A673 (cell line): ENCODE measurements at places on chromosomes 12 and 14. TPM values are rescaled to one million over a fixed set of nuclear protein-coding genes. Genes with fewer than 3 reads are reported as not detected.
A peak's percentile ranks its signal among the peaks of the same experiment; 100 is the strongest.

Gene REM2
- 0.15 TPM in 1 of 2 replicates, not detected in the other for total RNA-seq

Gene SYNJ2BP
- 25.0 and 27.7 TPM in 2 replicates for total RNA-seq

Gene PPM1H
- total RNA-seq, result 0.04 and 0.35 TPM in 2 replicates

Gene MYBPC1
- 0.09 and 0.49 TPM in 2 replicates for total RNA-seq

Gene LBHD2
- total RNA-seq, result 0.99 and 2.3 TPM in 2 replicates

Gene FGF6
- total RNA-seq, result not detected in 2 replicates

Gene FITM1
- 0.48 TPM in 1 of 2 replicates, not detected in the other for total RNA-seq

Gene SCNN1A
- total RNA-seq, result not detected in 2 replicates

Gene KRT75
- total RNA-seq, result not detected in 2 replicates

Gene GPD1
- total RNA-seq, result 0.58 and 1.3 TPM in 2 replicates

Gene AKAP3
- 1.0 and 1.7 TPM in 2 replicates for total RNA-seq

Gene STRN3
- 40.2 and 44.2 TPM in 2 replicates for total RNA-seq

DNA sequence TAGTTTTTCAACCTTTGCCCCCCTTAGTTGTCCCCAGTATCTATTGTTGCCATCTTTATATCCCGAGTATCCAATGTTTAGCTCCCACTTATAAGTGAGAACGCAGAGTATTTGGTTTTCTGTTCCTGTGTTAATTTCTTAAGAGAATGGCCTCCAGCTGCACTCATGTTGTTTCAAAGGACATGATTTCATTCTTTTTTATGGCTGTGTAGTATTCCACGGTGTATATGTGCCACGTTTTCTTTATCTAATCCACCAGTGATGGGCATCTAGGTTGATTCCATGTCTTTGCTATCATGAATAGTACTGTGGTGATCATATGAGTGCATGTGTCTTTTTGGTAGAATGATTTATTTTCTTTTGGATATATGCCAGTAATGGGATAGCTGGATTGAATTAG is 72.0 kb downstream of the GCH1 start:
- no peak for DNase-seq

- peak; percentile 57 for DNase-seq
Measured at GRCh38 chr12:13962699-13963098, 18.7 kb downstream of the GRIN2B start.

DNA sequence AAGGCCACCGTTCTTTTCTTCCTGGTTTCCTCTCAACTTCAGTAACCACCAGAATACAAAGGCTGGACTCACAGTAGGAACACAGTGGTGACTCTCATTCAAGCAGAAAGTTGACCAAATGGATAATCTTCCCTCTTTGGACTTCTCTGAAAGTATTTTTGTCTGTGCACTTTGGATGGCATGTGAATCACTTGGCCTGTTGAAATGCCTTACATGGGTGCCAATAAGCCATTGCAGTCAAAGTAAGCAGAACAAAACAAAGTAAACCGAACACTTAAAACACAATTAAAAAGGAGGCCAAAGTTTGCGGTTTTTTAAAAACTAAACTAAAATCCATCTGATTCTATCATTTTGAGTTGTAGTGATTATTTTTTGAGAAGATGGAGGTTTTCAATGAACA is 370.1 kb upstream of the DDHD1 start:
- DNase-seq, result no peak

- DNase-seq, result no peak
Measured at GRCh38 chr12:24822121-24822899, 126.6 kb downstream of the BCAT1 start.

GRCh38 chr12:91968777-91969171 is 176.9 kb downstream of the BTG1 start:
- DNase-seq, result no peak

GRCh38 chr12:32568228-32568627 is 110.9 kb upstream of the DNM1L start:
- peak; percentile 60 for DNase-seq

GRCh38 chr14:57078054-57078453 is 190.7 kb downstream of the EXOC5 start:
- no peak for DNase-seq

DNA sequence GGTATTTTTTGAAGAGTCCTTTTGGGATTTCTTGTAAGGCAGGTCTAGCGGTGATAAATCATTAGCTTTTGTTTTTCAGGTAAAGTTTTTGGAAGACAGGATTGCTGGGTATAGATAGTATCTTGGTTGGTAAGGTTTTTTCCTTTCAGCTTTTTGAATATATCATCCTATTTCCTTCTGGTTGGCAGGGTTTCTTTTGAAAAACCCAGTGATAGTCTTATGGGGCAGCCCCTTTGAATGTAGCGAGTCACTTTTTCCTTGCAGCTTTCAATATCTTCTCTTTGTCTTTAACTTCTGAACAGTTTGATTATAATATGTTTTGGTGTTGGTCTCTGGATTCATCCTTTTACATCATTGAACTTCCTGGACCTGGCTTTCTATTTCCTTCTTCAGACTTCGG is 20.2 kb downstream of the TMX1 start:
- DNase-seq, result no peak

- peak; percentile 88 for DNase-seq
Measured at GRCh38 chr14:85529803-85530574, at the start of gene FLRT2. Gene FLRT2, plus strand, starts transcription at chr14:85530144. Its CDS starts 91,371 bp downstream, at chr14:85621515.

DNA sequence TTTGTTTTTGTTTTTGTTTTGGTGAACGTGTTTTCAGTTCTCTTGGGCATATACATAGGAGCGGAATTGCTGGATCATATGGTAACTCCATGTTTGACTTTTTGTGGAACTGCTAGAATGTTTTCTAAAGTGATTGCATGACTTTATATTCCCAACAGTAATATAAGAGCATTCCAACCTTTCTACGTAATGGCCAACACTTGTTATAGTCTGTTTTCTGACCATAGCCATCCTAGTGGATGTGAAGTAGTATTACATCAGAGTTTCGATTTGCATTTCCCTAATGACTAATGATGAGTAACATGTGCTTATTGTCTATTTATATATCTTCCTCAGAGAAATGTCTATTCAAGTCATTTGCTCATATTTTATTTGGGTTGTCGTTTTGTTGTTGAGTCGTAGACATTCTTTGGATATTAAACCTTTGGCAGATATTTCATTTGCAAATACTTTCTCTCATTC is 268.7 kb downstream of the AEBP2 start:
- DNase-seq, result peak; percentile 14

DNA sequence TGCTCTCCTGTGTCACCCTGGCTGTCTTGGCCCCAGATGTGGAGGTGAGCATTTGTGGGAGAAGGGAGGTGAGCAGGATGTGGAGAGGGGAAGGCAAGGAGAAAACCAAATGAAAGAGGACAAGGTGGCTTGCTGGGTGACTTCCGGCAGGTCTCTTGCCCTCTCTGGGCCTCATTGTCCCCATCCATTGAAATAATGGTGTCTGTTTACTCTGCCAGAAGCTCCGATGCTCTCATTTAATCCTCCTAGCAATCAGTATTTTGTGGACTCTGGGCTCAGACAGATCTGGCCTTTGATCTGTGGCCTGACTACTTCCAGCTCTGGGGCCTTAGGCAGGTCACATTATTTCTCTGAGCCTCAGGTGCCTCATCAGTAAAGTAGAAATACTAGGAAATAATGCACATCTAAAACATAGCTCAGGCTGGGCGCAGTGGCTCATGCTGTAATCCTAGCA is 30.6 kb downstream of the MVK start:
- DNase-seq, result no peak

- peak; percentile 24 for DNase-seq
Measured at GRCh38 chr14:102246071-102246470, 58.9 kb downstream of the MOK start.

DNA sequence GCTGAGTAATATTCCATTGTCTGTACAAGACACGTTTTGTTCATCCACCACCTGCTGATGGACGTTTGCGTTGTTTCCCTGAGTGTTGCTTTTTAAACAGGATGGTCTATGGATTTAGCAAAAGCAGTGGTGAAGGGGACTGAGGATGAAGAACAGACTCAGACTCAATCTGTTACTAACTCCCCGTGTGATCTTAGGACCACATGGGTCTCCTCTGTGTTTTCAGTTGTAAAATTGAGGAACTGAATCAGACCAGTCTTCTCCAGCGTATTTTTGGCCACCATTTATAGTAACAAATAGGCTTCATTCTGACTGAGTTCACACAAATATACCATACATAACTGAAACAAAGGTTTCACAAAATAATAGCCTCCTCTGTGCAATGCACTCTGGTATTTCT is 85.6 kb downstream of the FOXN3 start:
- no peak for DNase-seq

DNA sequence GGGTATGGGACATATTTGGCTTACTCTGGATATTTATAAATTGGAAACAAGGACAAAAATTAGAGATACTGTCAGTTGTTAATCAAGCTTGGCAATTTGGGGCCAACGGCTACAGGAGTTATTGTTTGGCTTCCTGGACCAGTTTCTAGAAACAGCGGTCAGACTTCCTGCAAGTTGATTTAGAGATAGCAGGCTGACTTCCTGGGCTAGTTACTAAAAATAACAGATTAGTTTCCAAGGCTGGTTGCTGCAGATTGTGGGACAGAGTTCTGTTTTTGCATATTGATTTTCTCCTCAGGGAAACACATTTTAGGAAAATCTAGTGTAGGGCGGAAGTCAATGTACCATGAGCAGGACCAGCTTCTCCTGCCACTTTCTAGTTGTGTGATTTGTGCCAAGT is 144.0 kb upstream of the TMPO start:
- DNase-seq, result peak; percentile 68

GRCh38 chr14:97058074-97058467 is 260.9 kb downstream of the VRK1 start:
- no peak for DNase-seq

GRCh38 chr12:133174901-133175300 is 6.4 kb upstream of the ZNF268 start:
- DNase-seq, result no peak

DNA sequence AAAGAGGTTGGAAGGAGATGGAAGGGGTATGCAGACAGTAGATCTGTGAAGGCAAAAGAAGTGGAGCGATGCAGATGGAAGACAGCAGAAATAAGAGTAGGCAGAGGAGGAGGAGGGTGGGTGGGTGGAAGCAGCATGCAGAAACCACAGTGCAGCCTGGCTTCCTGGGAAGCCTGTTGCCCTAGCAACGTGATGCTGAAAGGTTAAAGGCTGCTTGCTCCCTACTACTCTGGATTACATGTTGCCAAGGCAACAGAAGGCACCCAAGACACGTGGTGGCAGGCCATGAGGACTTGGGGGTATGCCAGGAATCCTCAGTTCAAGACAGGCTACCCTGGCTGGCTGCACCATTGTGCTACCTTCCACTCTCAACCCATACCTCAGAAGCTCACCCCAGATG is 129.6 kb downstream of the GRIN2B start:
- no peak for DNase-seq

DNA sequence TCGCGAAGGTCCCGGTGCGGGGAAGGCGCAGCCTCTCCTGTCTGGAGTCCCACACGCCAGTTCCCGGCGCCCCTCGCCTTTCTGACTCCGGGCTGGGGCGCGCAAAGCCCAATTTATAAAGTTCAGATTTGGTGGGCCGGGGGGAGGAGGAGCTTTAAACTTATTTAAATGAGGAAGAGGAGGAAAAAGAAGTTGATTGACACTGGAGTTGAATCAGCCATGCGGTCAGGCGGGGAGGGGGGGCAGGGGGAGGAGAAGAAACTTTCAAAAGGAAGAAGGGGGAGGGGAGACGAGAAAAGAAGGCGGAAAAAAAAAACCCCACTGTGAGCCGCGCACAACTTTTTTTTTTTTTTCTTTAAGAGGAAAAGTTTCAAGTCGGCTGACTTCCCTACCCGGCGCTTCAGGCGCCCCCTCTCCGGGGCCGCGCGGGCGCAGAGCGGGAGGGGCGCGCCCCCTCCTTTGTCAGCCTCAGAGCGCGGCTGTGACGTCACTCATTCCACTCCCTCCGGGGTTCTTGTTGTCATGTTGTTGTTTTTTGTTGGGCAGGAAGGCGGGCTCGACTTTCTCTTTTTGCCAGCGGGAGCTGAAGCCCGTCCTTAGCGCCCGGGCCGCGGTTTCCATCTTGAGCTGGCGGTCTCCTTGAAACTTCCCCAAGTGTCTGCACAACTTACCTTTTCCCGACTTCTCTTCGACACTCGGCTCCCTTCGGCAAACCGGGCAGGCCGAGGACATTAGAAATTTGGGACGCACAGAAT is at the start of gene ZFP36L1:
Gene ZFP36L1, minus strand, starts transcription at position 89 of the 755 bp plus-strand sequence. CDS start 129 bp downstream, outside the sequence.
- DNase-seq, result peak; percentile 96

DNA sequence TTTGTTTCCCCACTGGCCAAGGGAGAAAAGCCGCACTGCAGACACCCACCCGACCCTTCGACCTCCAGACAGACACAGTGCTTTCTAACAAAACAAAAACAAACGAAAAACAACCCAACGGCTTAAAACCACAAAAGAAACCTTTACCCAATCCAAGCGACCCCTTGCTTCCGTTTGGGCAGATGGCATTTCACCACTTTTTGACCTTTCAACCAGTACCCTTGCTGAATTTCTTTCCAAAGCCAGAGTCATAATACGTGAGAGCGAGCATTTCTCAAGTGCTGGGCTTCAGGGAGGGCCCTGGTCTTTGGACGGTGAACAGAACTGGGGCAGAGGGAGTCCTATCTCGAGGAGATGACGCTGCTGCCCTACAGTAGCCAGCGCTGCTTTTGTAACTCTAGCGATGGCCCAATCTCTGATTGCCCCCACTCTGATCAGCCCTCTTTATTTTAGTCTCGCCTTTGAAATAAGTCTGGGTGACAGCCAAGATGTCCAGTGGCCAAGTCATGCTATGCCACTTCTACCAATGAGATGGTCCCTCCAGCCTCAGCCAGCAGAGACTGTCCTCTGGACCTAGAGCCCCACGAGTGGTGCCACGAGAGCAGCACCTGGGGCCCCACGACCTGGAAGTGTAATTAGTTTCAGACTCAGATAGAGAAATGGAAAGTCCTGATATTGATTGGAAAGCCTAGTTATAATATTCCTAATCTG is 21.9 kb upstream of the ADIPOR2 start:
- DNase-seq, result no peak

DNA sequence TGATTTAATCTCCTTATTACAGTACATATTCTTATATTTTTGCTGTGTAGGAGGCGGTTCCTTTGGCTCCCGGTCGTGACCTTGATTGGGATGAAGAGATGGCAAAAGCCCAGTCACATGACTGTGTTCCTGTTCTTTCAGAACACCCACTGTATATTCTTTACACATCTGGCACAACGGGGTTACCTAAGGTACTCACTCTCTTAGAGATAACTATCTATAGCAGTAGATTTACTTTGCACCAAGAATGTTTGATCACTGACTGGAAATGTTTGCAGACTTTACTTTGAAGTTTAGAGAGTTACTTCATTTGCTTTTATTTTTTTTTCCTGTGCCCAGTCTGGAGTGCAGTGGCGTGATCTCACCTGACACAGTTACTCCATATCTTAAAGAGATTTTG is 65.2 kb downstream of the ACSS3 start:
- no peak for DNase-seq

- no peak for DNase-seq
Measured at GRCh38 chr14:44940944-44941343, 20.8 kb downstream of the KLHL28 start.

GRCh38 chr12:91287753-91288152 is 105.1 kb upstream of the DCN start:
- DNase-seq, result no peak

- peak; percentile 33 for DNase-seq
Measured at GRCh38 chr12:46442239-46442638, 69.7 kb upstream of the SLC38A2 start.
